Nucleus accumbens (tissue), 56 donors: ENCODE measurements at places on chromosomes 3 and 15.

GRCh38 chr15:31332020-31332680 is 5.5 kb downstream of the KLF13 start:
- no peak for DNase-seq

DNA sequence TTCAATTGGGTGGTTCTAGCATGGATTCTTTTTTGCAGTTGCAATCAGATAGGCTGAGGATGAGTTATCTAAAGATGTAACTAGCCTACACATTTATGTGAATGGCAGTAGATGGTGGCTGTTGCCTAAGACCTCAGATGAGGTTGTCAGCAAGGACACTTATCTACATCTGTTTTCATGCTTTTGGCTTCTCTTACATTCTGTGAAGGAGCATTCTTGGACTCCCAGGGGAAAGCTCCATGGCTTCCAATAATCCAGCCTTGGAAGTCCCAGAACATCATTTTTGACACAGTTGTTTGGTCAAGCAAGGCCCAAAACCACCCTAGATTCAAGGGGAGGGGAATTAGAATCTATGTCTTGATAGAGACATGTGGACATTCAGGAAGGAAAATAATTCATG is 332.2 kb upstream of the RBMS3 start:
- DNase-seq: no peak

GRCh38 chr3:129345971-129346370 is 67.3 kb downstream of the HMCES start:
- no peak for DNase-seq

- no peak for DNase-seq
These were observed 80.0 kb upstream of the SPATA16 start for GRCh38 chr3:173221010-173221409.

DNA sequence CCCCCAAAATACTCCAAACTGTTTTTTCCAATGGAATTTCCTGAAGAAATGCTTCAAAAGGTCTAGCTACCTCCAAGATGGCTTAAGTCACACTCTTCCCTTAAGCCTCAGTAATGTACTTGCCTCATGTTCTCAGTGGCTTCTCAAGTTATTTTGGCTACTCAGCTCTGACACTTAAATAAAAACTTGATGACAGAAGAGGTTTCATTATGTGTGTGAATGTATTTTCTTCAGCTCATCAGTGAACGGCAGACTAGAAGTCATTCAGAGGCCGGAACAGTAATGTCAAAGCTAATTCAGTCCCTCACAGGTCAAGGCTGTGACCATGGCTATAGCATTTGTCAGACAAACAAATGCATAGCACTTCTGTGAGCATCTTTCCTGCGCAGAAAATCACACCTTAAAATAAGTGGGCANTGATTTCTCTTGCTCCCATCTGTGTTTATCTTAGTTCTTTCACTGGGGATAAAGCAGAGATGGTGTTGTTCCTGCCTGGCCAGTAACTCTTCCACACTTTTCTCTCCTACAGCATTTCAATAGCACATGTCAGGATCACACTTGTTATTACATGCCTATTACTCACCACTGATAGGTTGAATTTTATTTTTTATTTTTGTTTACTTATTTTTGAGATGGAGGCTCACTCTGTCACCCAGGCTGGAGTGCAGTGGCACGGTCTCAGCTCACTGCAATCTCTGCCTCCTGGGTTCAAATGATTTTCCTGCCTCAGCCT is 68.5 kb upstream of the PLCL2 start:
- no peak for DNase-seq

GRCh38 chr3:11718637-11719405 is 75.1 kb upstream of the VGLL4 start:
- DNase-seq: no peak

DNA sequence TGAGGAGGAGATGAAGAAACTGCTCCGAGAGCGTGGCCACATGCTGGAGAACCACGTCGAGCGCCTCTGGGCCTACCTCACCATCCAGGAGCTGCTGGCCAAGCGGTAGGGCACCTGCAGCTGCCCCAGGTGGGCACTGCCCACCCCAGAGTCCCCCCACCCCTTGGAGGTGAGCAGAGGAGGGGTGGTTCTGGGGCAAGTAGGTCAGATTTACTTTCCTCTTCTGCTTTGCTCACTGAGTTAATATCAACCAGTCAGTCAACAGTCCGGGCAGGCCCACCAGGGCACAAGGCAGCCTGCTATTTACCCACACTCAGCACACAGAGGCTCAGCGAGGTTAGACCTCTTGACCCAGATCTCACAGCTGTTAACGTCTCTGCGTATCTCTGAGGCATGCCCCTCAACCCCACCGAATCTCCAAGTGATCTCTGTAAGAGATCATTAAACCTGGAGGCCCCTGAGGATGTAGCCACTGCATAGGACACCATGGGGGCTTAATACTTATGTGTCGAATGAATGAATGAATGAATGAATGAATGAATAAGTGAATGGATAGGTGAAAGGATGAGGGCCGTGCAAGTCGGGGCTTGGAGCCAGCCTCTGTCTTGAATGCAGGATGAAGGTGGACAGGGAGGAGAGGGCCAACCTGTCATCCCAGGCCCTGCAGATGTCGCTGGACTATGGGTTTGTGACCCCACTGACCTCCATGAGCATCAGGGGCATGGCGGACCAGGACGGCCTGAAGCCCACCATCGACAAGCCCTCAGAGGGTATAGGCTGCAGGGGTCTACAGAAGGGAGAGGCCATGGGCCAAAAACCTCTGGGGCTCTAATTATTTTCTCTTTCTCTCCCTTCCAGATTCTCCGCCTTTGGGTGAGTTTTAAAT is 8.0 kb upstream of the ITIH3 start:
- DNase-seq: no peak
